Psoas muscle (tissue), 8 donors: ENCODE measurements at places on chromosomes 2 and 18.

DNA sequence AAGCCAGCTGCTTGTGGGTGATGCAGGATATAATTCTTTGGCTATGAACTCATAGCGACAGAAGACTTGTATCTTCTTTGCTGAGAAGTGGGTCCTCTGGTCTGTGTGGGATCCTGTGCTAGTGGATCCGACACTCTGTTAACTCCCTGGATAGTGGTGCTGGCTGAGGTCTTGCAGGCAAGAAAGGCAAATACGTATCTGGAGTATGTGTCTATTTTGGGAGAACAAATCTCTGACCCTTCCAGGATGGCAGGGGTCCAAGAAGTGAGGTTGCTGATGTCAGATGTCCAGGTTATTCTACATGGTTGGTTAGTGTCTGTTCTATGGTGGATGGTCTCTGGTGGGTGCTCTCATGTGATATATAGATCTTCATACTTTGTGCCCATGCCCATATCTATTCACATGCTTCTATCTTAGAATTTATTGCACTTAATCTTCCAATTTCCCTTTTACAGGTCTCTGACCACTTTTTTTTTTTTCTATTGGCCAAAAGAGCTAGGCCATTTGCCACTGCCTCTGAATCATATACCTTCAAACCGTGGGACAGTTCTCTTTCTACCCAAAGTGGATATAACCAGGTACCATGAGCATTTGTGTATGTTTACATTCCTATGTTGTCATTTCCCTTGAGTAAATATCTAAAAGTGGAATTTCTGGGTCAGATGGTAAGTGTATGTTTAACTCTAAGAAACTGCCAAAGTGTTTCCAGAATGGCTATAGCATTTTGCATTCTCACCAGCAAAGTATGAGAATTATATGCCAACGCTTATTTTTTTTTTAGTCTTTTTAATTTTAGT is 45.1 kb upstream of the RBMS1 start:
- DNase-seq = no peak

- no peak for DNase-seq
Measured at GRCh38 chr18:58391932-58392323, 237.0 kb downstream of the ALPK2 start.

GRCh38 chr2:65430603-65431420 is 1.6 kb downstream of the SPRED2 start:
- DNase-seq = peak; percentile 64

DNA sequence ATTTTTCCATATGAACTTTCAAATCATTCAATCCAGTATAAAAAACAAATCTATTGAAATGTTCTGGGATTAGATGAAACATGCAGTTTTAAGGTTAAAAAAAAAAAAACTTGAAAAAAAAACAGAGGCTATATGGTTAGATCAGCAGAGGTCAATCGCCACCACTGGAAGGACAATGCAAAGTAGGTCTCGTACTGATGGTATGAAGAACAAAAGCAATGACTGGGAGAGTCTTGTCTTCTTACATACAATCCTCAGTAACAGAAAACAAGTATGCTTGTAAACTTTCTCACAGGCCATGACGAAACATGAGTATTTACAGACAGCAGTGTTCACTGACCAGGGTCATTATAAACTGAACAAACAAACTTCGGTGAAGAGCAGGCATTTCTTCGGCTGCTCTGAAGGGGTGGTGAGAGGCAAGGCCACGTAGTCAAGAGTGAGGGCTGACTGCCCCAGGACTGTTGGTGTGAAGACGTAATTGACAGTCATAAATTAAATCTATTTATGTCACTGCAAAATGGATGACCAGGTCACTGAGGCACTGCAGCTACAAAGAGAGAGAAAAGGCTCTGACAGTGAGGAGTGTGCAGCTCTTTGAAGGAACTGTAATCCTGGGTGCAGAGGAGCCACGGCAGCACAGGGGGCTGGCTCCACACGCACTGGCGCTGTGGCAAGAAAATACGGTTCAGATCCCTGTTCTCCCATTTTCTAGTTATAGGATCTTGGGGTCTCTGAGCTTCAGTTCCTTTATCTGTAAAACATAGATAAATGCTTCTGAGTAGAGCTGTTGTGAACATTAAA is 60.0 kb downstream of the NXPH2 start:
- no peak for DNase-seq

- no peak for DNase-seq
Measured at GRCh38 chr2:6692819-6693218, 172.9 kb downstream of the CMPK2 start.

DNA sequence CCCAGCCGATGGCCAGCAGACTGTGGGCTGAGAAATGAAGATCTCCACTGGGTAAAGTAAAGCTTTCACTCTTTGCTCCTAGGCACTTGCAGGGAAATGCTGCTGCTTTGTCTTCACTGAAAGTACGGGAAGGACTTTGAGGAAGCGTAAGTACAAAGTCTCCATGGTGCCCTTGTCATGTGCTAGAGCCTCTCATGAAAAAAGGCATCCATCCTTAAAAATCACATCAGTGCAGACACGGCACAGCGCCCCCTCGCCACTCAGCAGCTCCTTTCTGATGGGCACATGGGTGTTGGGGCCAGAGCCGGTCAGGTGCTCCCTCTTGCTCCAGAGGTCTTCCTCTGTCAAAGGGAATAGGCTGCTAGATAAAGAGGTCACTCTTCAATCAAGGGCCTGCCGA is 109.0 kb upstream of the STPG4 start:
- no peak for DNase-seq

DNA sequence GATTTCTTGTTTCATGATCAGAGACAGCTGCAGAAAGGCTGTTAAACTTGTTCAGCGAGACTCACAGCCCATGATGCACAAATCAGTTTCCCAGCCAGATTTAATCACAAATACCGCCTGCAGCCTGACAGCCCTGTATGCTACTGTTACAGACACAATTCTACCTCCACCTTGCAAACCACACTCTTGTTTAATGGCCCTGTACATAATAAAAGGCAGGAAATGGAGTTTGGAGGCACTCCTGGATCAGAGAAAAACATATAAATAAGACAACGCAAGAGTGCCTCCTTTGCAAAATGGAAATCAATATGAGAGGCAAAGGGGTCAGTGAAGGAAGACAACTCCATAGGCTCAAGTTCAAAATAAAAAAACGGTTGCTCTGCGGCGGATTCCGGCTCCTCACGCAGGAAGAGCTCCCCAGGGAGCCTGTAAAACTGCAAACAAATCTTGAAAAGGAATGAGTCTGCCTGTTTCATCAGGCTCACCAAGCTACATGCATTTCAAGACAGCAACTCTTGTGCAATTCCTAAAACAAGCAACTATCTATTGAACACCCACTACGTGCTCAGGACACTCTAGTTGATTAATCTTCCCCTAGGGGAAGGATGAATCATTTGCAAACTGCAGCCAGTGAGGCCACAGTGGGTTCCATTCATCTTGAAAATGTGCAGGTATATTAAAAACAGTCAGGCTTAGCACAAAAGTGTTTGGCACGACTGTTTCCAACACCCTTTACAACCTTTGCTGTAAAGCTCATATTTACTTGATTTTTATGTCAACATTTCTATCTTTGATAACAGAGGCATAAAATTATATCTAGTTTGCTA is 37.5 kb downstream of the TBC1D8 start:
- no peak for DNase-seq

- no peak for DNase-seq
Measured at GRCh38 chr2:176159663-176160250, 2.6 kb downstream of the HOXD3 start.

- no peak for DNase-seq
Measured at GRCh38 chr2:113791697-113792590, 35.5 kb upstream of the SLC35F5 start.

GRCh38 chr18:47790036-47790435 is 140.4 kb downstream of the SMAD2 start:
- no peak for DNase-seq

GRCh38 chr18:79434607-79435401 is 39.1 kb downstream of the NFATC1 start:
- no peak for DNase-seq

DNA sequence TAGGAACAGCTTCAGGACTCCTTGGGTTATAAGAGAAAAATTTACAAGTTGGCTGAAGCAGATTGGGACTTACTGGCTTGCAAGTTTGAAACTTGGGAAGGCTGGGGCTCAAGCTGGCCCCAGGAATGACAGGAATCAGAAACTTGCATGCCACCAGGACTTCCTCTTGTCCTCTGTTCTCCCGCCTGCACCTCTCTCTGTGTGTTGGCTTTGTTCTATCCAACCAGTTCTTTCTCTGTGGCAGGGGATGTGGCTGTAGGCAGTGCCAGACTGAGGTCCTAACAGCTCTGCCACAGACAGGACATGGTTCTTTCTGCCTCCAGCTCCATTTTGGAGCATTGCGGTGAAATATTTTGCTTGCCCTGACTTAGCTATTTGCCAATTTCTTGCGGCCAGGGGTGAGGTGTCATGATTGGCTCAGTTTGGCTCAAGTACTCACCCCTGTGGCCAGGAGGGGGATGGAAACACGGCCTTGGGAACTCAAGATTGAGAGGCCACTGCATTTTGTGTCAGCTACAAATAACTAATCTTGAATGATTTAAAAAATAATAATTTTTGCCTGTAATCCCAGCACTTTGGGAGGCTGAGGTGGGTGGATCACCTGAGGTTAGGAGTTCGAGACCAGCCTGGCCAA is 48.9 kb downstream of the MEP1B start:
- no peak for DNase-seq

- peak; percentile 54 for DNase-seq
Measured at GRCh38 chr2:239283961-239284795, 116.6 kb downstream of the HDAC4 start.

GRCh38 chr2:128640845-128641360 is 322.2 kb upstream of the HS6ST1 start:
- no peak for DNase-seq

- peak; percentile 78 for DNase-seq
Measured at GRCh38 chr18:79950515-79951341, 725 bp downstream of the SLC66A2 start.

DNA sequence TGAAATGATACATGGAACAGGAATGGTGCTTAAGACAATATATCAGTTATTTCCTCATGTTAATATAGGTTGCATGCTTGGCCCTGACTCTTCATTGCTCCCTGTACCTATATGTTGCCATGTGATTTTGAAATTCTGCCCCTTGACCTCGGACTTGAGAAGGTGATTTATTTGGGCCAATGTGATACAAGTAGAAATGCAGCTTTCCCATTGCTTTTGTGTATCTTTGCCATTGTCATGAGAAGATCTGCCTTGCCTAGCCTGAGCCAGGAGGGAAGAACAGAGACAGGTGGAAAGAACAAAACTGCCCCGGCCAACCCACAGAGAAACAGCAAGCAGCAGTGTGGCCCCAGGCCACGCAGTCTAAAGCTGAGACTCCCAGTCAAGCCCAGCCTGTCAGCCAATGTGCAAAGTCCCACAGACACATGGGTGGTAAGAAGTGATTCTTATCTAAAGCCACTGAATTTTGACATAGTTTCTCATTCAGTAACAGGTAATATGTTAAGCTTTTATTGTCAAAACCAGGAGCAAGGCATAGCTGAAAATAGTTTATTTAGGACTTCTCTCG is 245.7 kb upstream of the RND3 start:
- DNase-seq = no peak

DNA sequence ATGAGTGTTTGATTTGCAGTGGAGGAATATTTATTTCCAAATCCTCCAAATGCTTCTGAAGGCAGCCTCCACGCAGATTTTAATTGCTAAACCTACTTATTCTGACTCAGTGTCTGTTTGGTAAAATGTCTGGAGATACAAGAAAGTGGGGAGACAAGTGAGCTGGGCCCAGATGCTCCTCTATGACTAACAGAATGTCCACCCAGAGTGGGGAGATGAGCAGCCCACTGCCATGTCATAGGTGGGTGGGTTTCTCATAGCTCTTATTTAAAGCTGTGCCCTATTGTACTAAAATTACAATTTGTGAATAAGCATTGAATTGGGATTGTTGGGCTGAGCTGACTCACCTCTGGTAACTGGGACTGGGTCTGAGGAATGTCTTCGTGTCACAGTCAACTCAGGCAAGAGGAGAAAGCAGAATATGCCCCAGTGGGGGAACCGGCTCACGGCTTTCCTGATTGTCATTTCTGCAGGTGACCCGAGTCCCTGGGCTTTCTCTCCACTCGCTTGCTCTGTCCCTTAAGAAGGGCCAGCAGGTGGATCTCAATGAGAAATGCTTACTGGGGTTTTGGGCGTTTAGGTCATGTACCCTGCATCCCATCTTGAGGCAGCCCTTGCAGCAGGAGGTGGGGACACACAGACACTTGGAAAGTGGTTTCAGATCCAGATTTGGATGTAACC is 116.3 kb upstream of the SPRED2 start:
- DNase-seq = no peak

- DNase-seq = no peak
Measured at GRCh38 chr2:46050027-46050426, 247.2 kb upstream of the EPAS1 start.

GRCh38 chr2:18423636-18424035 is 136.8 kb downstream of the RDH14 start:
- no peak for DNase-seq

GRCh38 chr2:30181176-30181575 is 34.4 kb downstream of the YPEL5 start:
- no peak for DNase-seq

DNA sequence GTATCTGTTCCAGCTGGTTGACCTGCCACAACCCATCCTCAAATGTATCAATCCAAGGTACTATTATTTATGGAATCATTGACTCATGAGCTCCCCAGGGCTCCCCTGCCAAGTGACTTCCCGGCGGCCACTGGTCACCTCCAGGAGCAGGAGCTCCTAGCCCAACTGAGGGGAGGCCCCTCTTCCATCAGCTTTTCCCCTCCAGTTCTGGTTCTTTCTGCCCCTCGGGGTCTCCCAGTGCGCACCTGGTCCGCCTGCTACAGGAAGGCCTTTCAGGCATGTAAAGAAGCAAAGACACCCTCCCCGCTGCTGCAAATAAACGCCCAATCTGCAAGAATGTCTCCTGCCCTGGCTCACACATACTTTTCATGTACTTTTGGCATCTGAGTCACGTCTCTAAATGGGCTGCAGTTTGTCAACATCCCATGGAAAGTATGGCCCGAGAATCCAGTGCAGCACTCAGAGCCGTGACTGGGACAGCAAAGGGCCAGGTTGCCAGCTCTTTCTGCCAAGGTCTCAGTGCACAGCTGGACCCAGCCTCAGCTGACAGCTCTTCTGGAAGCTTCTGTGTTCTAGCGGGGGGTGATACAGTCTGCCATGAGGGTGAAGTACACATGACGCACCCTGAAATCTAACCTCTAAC is 41.4 kb downstream of the KLHL29 start:
- peak; percentile 83 for DNase-seq

GRCh38 chr2:105274046-105274445 is 32.5 kb downstream of the GPR45 start:
- DNase-seq = no peak

DNA sequence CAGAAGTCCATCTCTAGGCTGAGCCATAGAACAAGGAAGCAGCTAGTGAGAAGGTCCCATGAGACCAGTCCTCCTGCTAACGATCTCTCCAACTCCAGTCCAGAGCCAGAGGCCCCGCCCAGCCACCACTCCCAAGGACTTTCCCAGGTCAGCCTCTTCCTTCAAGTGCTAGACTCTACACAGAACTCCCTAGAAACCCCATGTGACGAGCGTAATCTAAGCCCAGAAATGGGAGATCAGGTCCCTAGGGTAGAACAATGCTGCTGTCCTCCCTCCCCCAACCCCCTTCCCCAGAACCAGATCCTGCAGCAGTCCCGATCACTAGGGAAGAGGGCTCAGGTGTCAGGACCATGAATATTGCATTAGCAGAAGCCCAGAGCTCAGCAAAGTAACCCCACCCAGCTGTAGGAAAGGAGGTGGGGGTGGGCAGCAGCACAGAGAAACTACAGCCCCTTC is 6.9 kb downstream of the DCTN1 start:
- DNase-seq = peak; percentile 44

GRCh38 chr18:2201036-2201600 is 370.2 kb downstream of the METTL4 start:
- no peak for DNase-seq
